ENCODE measurements at places on chromosomes 6 and 20.

DNA sequence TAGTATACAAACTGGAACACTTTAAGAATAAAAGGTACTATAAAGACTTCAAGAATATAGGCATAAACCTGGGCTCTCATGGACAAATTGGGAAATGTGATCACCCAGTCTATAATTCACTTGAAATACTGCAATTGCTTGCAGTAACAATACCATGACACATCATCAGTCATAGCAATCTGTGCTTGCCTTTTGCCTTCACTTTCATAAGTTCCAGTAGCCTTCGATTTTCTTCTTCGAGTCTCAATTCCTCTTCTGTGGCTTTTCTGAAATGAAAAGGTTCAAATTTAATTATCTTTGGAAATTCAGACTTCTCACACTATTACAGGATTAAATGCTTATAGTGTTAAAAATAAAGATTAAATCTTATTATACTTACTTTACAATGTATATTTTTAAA lies 96.3 kb upstream of the ZBTB24 start:
- no peak for DNase-seq

- no peak for DNase-seq
These were observed 16.2 kb downstream of the DNAJC5 start for GRCh38 chr20:63911176-63911575.

GRCh38 chr6:138227316-138227781 lies 9.1 kb upstream of the PBOV1 start:
- DNase-seq = no peak

- DNase-seq = no peak
These were observed 1.6 kb downstream of the TRIM27 start for GRCh38 chr6:28922004-28922820.

GRCh38 chr6:24718449-24719124 lies 367 bp downstream of the C6orf62 start:
- no peak for DNase-seq

- peak; percentile 48 for DNase-seq
These were observed 62.8 kb downstream of the FILIP1 start for GRCh38 chr6:75430631-75431325.

DNA sequence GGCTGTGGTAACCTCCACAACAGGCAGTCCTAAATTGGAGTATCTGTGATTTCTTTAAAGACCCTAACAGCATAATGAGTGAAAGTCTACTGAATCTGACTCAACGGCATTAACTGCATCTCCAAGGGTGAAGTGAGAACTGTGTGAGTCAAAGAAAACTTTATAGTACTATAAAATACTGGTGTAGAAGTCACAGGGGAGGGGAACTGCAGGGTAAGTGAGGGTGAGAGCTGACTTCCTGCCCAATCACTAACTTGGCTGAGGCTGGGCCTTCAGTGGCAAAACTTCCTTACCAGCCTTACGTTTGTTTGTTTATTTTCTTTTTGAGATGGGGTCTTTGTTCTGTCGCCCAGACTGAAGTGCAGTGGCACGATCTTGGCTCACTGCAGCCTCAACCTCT lies 109.8 kb downstream of the PTPRK start:
- no peak for DNase-seq

DNA sequence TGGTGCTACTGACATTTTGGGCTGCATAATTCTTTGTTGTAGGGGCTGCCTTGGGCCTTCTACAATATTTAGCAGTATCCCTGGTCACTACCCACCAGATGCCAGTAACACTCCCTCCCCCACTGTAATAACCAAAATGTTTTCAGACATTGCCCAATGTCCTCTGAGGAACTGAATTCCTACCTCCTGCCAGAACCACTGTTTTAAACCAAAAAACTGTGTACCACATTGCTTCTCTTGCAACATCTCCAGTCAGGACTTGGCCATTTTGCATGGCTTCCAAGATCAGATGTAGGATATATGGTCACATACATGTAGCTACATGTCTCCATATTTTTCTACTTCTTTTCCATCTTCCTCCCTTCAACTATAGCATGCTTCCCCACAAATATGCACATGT lies 97.4 kb upstream of the IFNGR1 start:
- DNase-seq = no peak

- no peak for DNase-seq
These were observed 60.5 kb upstream of the EXOC2 start for GRCh38 chr6:753486-753885.

GRCh38 chr6:56040223-56040622 lies 164.8 kb upstream of the BMP5 start:
- DNase-seq = no peak

GRCh38 chr6:7865781-7866180 lies 44.8 kb downstream of the TXNDC5 start:
- DNase-seq = peak; percentile 10

- no peak for DNase-seq
These were observed 72.4 kb upstream of the SUPT3H start for GRCh38 chr6:45450132-45450531.

DNA sequence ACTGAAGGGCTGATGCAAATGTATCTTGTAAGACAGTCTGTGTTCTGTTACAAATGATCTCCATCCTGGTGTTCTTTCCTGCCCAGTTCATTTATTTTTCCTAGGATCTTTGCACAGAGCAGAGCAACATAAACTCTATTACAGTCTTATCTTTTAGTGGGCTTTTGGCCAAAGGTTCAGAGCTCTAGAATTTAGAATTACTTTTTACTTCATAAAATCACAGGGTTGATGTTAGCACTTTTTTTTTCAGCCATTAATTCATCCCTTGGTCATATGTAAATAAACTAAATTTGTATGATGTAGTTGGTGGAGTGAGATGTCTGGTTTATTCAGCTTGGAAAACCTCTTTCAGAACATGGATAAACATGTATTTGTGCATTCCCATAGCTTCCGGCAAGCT lies 181.9 kb downstream of the ZFAND3 start:
- DNase-seq = no peak

GRCh38 chr6:123064038-123064437 lies 68.0 kb downstream of the CLVS2 start:
- DNase-seq = no peak

DNA sequence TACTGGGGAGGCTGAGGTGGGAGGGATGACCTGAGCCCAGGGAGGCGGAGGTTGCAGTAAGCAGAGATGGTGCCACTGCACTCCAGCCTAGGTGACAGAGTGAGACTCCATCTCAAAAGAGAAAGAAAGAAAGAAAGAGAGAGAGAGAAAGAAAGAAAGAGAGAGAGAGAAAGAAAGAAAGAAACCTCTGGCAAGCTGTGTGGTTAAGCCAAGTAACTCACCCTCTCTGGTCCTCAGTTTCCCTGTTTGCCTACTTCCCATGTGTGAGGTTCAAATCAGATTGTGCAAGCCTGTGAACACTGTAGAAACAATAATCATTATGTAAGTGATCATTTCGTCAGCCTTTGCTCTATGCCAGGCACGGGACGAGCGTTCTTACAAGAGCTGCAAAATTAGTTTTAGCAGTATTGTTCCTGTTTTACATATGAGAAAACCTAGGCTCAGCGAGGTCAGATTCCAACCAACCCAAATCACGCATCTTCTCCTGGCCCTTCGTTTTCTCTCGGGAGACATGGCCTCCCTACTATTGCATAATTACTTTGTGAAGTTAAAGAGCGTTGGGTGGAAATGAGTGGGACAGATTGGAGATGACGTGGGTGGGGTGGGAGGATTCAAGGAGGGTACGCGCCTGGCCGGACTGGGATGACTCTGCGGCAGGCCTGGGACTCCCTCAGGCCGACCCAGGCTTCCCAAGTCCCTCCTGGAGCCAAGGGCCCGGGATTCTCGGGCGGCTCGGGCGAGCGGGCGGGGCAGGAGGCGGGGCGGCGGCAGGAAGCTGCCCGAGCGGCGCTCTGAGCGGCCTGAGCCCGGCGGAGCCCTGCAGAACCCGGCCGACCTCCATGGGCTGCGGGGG lies at the start of gene SNX21:
Gene SNX21 (plus strand): TSS at position 770 of the 853 bp plus-strand sequence. CDS start 121 bp downstream, outside the sequence.
- peak; percentile 73 for DNase-seq

DNA sequence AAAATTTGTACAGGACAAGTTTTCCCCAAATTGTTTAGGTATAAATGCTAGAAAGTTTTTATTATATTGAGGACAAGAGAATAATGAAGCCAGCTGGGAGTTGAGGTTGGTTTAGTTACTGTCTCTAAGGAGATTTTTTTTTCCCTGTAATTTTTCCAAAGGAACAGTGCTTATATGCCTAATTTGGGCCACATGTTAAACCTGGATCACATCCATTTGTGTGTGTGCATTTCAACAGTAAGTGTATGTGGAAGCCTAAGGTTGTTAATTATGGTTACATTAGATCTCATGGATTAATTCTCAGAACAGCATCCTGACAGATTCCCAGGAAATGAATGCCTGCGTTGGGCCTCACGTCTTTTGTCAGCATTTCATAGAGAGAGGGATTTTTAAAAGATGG lies 4.5 kb downstream of the IGF2R start:
- DNase-seq = no peak

- DNase-seq = peak; percentile 7
These were observed 499.1 kb upstream of the MAN1A1 start for GRCh38 chr6:119848696-119849095.

DNA sequence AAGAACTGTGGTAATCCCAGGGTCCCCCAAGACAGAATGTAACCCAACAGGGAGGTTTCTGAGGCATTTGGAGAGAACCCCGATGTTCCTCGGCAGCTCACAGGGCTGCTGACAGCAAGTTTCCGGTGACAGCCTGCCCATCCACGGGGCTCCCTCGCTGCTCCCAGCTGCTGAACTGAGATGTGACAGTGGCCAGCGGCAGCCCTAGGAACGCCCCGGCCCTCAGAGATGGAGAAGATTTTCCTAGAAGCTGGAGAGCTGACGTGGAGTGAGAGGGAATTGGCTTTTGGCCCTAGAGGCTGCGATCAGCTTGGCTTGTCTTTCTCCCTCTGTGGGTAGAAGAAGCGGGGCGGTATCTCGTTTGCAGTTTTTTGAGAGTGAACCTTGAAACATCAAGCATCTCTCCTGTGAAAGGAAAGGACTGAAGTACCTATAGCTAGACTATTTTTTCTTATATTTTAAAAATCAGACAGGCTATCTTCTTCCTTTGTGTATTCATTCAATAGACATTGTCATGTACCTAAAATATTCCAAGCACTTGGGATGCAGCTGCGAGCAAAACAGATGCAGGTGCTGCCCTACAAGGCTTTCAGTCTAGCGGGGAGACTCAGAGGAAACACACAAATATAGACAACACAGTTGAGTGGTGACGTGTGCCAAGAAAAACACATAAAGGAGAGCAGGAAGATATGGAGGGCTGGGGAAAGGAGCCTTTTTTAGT lies 28.4 kb upstream of the NFATC2 start:
- peak; percentile 85 for DNase-seq

DNA sequence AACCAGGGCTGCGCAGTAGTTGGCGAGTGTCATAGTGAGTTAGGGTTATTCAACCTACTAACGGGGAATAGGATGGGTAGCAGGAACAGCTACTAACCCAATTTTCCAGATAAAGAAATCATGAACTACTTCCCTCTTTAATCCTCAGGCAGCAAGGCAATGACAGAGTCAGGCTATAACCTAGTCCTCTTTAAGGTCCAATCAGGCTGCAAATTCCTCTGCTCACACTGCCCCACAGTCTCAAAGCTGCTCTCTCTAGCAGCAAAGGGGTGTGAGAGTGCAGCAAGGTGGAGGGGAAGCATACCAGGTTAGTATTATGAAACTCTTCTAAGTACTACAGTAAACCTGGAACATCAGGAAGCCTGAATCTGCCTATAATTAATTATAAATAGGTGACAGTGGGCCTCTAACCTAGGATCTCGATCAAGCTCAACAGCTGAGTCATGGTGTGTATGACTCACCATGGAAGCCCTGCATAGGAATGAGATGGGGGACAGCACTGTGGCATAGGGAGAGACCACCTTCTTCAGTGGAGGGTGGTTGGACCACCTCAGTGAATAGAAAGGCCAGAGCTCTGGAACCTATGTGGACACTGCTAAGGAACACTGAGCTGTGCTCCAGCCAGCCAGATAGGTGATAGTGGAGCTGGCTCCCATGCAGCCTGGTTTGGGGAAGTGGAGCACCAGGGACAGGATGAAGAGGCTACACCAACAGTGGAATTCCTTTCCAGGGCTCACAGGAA lies 7.9 kb downstream of the PEX6 start:
- DNase-seq = no peak

DNA sequence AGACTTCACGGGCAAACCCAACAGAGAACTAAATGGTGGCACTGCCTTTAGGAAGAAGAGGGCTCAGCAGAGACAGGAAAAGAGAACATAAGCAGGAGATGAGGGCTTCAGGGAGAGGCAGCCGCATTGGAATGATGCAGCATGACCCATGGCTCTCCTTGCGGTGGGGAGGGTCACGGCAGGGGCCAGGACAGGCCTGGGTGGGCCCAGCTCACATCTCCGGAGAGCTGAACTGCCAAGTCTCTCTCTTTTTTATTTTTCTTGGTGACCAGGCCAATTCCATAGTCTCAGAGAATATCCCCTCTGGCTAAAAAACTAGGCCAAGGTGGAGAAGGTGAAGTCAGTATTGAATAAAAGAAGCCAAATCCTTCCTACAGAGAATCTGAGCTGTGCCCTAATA lies 77.5 kb upstream of the TRAF3IP2 start:
- no peak for DNase-seq

GRCh38 chr6:6283746-6284145 lies 36.7 kb downstream of the F13A1 start:
- no peak for DNase-seq

DNA sequence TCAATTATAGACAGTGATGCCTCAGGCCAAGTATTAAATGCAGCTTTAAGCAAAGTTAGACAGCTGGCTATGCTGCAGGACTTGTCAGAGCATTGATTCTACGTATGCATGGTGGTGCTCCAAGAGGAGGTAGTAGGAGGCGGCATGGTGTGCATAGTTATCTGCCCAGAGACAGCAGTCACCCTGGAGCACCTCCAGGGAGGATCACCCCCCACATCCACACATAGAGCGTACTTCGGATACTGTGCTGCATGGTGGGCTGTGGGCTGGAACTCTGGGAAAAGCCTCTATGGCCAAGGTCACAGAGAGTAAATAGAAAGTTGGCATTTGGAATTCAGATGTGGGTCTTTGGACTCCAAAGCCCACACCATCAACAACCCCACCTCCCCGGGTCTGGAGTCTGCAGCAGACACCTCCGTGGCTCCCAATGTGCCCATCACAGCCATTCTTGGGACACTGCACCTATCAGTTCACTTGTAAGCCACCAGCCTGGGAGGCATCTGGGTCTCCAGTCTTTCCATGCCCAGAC lies 64.5 kb upstream of the STX16 start:
- DNase-seq = no peak

GRCh38 chr20:23150304-23151007 lies 64.3 kb upstream of the CD93 start:
- DNase-seq = no peak

GRCh38 chr20:6575912-6576401 lies 191.5 kb upstream of the BMP2 start:
- DNase-seq = no peak

- no peak for DNase-seq
These were observed 3.1 kb downstream of the DSP start for GRCh38 chr6:7544597-7544996.

DNA sequence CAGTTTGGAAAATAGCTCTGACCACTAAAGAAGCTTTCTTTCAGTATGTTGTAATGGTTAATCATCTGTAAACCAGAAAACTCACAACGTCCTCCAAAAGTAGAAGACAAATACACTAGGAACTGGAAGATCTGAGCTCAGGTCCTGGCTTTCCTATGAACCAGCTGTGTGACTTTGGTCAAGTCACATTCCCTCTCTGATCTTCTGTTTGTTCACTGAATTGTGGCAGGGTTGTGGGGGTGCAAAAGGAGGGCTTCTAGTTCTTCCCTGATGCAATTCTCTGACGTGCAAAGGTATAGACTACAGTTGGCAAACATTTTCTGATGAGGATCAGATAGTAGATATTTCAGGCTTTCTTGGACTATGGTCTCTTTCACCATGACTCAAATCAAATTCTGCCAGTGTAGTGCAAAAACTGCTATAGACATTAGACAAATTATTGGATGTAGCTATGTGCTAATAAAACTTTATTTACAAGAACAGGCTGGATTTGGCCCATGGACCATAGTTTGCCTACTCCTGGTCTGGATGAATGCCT lies 44.9 kb downstream of the ATXN1 start:
- DNase-seq = no peak

Data from muscle of arm (tissue), 14 donors.